Gastroesophageal sphincter (tissue), 4 donors: ENCODE measurements at places on chromosomes 1 and 21.
A peak's percentile ranks its signal among the peaks of the same experiment; 100 is the strongest.

DNA sequence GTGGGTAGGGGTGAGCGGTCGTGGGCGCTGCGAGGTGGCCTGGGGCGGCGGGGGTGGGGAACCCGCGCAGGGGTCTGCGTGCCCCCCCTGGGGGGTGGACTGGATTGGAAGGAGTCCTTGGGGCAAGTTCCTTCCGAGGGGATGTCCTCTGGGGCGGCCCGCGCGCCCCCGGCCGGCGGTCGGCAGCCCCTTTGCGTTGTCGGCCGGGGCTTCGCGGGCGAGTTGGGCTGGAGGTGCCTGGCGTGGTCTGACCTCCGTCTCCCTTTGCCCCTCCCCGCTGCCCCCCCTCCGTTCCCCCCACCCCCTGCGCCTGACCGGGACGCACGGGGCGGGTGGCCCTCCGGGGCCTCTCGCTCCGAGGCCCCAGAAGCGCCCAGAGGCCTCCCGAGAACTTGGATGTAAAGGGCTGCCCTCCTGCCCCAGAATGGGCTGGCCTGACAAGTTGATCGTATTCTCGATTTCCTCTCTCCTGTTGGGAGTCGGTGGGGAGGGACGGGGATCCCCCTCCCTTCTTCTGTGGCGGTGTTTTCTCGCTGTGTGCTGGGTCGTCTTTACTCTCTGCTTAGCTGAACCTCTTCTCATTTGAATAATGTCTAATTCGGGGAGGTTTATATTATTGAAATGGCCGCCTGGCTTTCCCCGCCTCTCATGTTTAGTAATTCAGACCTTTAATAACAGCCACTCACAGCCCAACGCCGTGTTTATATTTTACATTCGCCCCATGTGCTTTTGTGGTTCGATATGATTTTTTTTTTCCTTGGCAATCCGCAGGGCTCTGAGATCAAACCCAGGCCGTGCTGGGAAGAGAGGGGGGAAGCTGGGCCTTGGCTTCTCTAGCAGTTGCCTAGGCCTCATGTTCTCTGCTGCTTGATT, 1.3 kb downstream of the POU2F1 start:
- ATAC-seq: peak; percentile 24

DNA sequence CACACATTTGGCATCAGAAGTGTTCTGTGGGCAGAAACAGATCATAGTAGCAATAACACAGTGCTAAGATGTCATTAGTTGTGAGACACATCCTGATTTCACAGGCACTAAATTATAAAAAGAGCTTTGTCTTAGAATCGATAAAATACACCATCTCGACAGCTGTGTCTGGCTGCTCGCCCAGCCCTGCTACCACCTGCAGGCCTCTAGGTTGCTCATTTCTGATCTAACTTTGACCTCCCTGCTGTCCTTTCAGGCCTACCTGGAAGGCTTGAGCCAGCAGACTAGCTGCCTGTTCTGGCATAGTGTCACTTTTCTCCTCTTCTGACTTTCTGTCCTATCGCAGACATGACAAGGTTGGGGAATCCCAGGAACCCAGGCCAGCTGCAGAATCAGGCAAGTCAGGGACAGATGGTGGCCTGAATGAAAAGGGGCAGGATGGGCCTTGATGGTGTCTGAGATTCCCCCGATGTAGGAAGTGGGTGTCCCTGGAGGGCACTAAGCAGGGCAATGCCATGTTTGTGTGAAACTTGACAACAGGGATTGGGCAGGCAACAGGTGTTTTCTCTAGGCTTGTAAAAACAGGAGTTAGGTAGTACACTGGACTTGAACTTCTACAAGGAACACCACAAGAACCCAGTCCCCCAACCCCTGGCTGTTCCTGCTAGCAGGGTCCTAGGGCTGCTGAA, 66.6 kb upstream of the RHOU start:
- no peak for ATAC-seq

DNA sequence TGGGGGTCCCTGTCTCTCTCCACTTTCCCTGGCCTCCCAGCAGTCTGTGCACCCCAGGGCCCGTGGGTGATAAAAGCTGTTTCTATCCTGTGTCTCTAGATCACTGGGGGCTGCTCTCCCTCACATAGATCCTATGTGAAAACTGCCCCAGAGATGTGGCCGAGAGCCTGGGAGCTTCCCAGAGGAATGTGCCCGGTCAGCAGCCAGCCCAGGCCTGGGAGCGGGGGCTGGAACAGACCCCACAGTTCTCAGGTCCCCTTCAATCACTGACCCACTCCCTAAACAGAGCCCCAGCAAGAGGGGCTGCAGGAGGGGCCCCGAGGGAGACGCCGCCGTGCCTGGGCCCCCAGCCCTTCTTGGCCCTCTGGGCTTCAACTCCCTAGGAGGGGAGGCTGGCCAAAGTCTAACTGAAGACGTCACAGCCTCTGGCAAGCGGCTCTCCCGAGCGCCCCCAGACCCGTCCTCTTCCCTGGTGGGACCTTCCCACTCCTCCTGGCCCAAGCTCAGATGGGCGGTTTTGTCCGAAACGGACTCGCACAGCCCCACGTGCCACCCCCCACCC, 403 bp downstream of the MXRA8 start:
- ATAC-seq: no peak

DNA sequence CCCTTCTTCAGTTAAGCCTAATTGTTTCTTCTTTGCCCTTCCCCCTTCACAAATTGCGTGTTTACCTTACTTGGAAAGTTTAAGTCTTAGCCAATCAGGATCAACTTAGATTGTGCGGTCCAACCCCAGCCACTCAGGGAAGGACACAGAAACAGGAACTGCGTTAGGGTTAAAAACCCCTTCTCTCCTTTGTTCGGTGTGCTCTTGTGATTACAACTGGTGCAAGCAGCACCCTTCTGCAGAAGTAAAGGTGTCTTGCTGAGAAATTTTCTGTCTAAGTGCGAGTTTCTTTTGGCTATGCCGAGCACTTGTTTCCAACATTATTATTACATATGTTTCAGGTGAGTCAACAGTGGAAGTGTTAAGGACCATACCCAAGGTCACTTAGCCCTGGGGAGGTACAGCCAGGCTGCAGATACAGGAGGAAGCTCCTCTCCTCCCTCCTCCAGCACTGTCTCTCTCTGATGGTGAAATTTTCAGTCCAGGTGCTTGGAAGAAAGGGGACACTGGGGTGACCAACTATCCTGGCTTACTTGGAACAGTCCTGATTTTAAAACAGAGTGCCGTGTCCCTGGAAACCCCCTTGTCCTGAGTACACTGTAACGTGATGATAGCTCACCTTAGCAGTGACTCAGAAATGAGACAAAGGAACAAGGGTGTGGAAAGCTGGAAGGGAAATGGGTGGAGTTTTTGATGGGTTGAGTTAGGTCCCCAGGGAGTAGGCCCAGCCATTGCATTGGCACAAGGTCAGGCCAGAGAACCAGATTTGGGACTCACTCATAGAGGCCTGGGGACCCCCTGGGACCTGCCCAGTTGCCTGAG, 68.7 kb upstream of the KLHDC7A start:
- ATAC-seq: no peak

- no peak for ATAC-seq
Measured at GRCh38 chr1:150966011-150966410, 8.6 kb downstream of the CERS2 start.

DNA sequence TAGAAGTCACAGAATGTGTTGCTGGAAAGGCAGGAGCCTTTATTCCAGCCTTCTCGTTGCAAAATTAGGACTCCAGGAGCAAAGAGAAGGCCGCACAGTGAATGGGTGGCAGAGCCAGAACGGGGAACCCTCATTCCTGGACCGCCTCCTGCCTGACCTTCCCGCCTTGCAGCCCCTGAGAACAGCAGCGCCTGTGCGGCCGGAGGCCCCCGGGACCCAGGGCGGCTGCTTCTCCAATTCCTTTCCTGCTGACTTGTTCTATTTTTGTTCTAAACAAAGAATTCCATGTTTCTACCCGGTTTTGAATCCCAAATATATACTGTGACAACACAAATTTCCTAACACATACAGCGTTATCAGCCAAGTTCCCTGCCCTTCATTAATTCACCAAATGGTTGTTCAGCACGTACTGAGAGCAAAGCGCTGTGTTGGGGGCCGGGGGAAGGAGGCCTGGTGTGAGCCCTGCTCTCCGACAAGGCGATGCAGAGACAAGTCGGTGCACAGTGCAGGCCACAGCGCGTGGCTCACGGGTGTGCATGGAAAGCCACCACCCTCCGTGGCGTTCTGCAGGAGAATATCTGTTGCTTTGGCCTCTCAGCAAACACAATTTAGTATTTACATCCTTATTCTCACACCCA, 31.9 kb upstream of the COL6A2 start:
- ATAC-seq: no peak

- no peak for ATAC-seq
Measured at GRCh38 chr1:43861337-43861736, 72.3 kb upstream of the ARTN start.

DNA sequence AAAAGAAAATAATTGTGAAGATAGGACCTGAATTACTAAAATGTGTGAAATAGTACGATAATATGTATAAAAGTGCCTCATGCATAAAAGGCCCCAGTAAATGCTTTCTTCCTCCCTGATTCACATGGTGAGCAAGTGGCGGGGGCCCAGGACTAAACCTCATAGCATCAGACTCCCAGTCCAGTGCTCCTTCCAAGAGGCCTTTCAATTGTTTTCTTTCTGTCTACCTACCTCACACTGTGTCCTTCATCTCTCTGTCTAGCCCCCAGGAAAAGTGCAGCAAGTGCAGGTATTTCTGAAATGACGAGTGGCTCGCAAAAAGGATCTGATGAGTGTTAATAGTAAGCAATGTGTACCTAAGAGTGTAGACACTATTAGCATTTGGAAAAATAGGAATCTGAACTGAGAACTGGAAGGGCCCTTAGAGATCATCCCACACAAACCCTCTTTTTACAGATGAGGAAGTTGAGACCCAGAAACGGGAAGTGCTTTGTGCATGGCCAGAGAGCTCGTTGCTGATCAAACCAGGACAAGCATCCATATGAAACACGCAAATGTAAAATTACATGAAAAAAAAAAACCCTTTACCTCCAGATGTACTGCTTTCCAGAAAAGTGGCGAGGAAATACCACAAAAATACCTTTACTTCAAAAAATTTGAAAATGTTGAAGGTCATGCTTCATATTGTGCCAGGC, 118.2 kb upstream of the HOOK1 start:
- no peak for ATAC-seq

GRCh38 chr21:44848821-44849521, 24.5 kb downstream of the PTTG1IP start:
- no peak for ATAC-seq

GRCh38 chr1:96425382-96426129, 296.0 kb upstream of the PTBP2 start:
- no peak for ATAC-seq

- ATAC-seq: no peak
Measured at GRCh38 chr1:178485541-178485981, 11.2 kb downstream of the CLEC20A start.

- no peak for ATAC-seq
Measured at GRCh38 chr21:33892853-33893252, 22.8 kb downstream of the ATP5PO start.

GRCh38 chr1:28309702-28310101, 19.1 kb upstream of the MED18 start:
- ATAC-seq: no peak

DNA sequence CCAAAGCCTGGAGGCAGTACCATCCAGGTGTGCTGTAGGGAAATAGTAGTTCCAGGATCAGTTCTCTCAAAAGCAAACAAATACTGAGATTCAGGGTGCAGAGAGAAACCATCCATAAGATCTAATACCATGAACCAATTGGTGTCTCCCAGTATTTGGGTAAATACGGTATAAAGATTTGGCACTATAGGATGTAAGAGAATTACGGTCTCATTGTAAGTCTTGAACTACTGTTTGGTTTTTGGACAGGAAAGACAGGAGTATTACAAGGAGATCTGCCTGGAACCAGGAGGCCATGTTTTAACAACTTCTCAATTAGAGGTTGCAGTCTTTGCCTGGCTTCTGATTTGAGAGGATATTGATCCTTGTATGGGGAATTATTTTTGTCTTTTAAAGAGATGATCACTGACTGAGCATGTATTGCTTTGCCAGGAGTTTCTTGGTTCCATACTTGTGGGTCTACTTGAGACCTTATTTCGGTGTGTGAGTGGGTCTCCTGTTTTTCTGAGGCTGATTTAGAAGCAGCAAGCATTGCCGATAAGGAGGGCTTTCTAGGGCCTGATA, 10.2 kb downstream of the AADACL4 start:
- ATAC-seq: no peak

DNA sequence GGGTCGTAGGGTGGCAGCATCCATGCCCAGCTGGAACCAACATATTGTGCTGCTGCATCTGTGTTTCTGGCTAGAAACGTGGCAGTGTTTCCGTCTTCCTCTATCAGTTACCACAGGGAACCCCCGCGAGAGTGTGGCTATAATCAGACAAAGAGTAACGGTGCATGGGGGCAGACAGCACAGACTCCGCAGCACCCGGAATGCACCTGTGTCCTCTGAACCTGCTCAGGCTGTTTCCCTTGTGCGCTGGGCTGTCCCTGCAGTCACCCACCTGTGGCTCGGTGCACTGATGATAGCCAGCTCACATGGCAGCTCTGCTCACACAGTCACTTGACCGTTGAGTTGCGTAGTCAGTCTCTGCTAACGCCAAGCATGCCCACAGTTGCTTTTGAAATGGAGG, 11.4 kb upstream of the PCBP3 start:
- no peak for ATAC-seq
